ENCODE measurements at places on chromosomes 3 and 15. TPM values are rescaled to one million over a fixed set of nuclear protein-coding genes. Genes with fewer than 3 reads are reported as not detected.

- DNase-seq, result no peak
Measured at GRCh38 chr15:45351227-45351626, 27.1 kb downstream of the GATM start.

- no peak for DNase-seq
Measured at GRCh38 chr3:183491923-183492848, 63.3 kb downstream of the KLHL6 start.

DNA sequence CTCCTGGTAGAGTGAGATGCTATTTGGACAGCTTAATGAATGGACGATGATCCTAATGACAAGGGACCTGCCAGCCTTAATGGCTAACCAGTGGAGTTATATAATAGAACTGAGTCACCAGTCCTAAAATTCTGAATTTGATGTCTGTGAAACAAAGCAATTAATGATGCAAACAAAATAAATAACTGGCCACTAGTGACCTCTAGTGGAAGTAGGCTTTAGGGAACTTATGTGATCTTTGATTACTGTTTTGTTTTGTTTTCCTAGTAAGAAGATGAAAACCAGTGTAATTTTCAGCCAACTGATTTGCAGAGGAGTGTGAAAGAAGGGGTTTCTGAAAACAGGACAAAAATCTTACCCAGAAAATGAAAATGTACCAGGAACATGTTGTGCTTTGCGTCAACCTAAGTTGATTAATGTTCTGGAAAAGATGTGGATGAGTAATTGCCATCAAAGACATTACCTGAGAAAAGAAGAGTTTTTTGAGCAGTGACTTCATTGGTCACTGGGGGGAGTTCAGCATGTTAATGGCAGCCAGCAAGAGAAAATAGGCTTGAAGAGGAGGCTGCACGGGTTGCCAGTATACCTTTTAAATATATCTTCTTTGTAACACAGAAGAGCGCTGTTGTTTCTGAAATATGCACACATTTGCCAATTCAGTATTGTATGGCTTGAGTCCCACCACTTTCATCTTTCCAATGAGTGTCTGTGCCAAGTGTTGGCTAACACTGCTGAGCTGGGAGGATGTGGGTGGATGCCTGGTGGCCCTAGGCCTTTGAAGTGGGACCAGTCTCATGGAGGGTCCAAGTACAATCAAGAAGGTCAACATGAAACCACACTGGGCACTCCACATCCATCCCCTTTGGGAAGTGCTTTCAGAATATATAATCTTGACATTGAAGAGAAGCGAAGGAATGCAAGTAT, 9.3 kb downstream of the VEPH1 start:
- peak; percentile 7 for DNase-seq

- no peak for DNase-seq
Measured at GRCh38 chr3:128590948-128591347, 59.7 kb downstream of the RPN1 start.

The CHRNA3 gene
- total RNA-seq, result not detected

GRCh38 chr3:64815789-64816188, 128.0 kb upstream of the ADAMTS9 start:
- no peak for DNase-seq

GRCh38 chr3:53709256-53709655, 137.0 kb downstream of the CHDH start:
- DNase-seq, result no peak

The RAF1 gene
- total RNA-seq, result 96.8 TPM

The BHLHE40 gene
- 2.6 TPM for total RNA-seq

Measured in MG63 (cell line).